Activated naive CD4-positive, alpha-beta T cell (primary cell): ENCODE measurements at places on chromosomes 5 and 9.

DNA sequence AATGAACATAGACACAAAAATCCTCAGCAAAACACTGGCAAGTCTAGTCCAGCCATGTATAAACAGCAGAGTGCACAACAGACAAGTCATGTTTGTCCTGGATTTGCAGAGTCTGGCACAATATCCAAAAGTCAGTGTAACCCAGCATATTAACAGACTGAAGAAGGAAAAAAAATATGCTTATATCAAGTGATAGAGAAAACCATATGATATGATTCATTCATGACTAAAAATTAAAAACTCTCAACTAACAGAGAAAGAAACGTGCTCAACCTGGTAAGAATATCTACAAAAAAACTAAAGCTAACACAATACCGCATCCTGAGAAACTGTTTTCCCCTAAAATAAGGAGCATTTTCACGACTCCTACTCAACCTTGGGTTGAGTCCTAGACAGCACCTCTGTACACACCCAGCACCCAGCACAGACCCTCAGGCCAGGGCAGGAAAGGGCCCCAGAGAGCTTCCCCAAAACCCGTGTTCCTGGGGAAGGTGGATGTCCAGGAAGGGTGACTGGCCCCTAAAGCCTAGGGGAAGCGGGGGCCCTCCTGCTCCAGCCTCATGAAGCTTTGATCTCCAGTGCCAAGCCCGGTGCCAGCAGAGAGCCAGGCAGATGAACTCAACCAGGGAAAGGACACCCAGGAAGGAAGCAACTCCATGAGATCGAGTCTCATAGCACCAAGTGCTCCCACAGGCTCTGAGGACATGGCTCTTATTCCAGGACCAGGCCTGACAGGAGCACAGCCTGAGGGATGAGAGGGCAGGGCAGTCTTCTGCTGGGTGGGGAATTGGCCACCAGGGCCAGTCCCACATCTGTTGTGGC, 38.9 kb downstream of the ADAMTS2 start:
- no peak for DNase-seq

DNA sequence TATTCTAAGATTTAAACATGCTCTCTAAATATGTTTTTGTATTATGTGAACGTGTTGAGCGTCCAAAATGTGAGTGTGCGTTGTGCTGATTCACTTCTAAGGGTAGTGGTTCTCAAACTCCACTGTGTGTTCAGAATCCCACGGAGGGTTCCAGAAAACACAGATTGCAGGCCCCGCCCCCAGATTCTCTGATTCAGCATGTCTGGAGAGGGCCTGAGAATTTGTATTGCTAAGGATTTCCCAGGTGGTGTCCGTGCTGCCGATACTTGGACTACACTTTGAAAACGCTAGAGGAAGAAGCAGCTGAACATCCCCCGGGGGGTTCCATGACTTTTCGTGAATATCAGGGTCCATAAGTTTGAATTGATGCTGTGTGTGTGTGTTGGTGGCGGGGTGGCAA, 1043.2 kb upstream of the WWC1 start:
- no peak for DNase-seq

GRCh38 chr9:87642330-87643106, 83.4 kb upstream of the CTSL start:
- DNase-seq, result no peak

DNA sequence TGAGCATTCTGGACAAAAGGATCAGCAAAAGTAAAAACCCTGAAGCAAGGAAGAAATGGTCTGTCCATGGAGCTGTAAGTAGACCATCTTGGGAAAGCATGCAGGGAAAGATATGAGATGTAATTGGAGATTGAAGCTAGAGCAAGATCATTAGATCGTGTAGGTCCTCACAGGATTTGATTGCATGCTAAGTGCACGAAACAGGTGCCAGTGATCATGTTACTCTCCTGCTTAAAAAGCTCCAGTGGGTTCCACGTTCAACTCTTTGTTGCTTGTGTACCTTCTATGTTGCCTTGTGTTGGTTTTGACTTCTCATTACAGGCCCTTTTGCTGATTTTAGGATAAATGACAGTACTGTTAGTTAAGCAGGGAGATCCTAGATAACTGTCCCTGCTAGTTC, 442.0 kb downstream of the DMRT2 start:
- DNase-seq, result no peak

- DNase-seq, result no peak
These were observed 709.3 kb upstream of the RGMB start for GRCh38 chr5:98064118-98064685.

- peak; percentile 72 for DNase-seq
These were observed at the start of gene PRR7 for GRCh38 chr5:177446200-177447065. Gene PRR7 (plus strand): TSS chr5:177446814. CDS start chr5:177455068, 8,254 bp downstream.

DNA sequence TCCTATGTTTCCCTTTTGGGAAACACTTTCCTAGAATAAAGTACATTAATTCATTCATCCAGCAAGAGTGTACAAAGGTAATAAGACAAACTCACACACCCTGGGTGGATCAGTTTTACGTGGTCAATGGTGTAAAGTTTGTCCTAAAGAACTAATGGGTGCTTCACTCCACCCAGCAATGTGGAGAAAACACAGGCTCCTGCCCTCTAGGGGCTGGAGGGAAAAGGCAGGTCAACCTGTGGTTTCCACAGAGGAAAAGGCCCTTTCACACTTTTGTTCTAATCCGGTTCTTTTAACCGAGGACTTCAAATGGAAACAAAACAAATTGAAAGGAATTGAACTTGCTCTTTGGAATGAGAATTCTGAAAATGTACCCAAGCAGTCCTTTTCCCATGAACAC, 80.9 kb upstream of the SPOCK1 start:
- no peak for DNase-seq

- DNase-seq, result no peak
These were observed 55.9 kb upstream of the UNC5A start for GRCh38 chr5:176754376-176754973.

- no peak for DNase-seq
These were observed 22.3 kb upstream of the TAL2 start for GRCh38 chr9:105639936-105640335.

DNA sequence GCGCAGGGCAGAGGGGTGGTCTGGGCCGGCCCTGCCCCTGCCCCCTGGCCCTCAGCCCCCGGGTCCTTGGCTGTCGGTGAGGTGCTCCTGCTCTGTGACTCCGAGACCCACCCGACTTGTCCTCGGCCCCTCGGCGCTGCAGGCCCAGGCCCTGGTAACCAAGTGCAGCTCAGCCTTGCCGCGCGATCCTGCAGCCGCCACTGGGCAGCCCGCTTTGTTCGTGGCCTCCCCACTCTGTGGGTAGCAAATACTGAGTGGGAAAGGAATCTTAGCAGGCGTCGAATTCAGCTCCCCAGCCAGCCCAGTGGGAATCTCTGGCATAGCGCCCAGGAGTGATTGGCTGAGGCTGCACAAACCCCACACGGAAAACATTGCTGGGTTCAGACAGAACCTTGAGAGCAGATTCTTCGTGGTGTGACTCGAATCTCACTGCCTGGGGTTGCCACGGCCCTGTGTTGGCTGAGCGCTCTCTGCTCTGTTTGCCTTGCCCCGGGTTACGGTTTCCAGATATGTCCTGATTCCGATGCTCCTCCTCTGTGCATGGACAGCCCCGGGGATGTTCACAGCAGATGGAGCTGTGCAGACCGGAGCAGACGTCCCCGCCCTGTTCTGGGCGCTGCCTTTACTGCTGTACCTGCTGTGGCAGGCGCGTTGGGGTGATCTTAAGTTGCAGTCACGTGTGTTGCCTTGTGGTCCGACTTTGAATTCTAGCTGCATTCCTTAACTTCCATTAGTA, 13.4 kb upstream of the EXOC3 start:
- DNase-seq, result no peak

DNA sequence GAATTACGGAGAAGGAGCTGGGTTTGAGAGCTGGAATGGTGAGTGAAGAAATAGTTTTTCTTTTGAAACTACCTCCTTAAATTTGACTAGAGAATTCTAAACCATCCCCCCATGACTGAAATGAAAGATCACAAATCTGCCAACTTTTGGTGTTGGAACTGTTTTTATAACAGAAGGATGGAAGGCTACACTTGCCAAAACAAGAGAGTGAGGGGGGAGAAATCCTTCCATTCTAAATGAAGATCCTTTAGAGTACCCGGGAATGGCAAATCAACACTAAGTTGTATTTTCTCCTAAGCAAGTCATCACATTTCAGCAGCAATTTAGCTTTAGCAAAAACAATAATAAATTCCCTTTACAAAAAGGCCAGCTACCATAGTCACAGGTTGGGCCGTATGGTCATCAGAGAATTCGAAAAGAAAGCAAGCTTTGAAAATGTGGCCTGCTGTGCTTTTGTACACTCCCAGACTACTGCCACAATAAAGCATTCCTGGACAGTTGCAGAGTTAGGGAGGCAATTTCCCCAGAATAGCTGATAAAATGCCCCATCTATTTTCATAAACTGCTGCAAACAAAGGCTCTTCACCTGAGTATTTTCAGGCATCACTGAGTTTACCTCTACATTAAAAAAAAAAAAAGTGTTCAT, 25.0 kb upstream of the FREM1 start:
- no peak for DNase-seq

DNA sequence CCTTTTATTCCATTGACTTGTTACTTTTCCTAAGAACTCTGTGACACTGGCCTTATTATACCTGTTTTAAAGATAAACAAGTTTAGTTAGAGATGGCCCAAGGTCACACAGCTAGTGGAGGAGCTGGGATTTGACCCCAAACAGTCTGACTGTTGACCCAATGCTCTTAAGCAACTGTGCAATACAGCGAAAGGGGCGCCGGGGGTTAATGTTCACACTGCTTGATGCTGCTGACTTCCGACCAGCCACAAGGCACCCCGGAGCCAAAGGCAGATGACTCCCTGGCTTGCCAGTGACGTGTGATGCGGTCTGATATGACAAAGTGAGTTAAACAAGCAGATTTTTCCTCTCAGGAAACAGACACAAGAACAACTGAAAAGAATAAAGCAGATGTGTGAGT, 23.9 kb downstream of the PIK3R1 start:
- peak; percentile 70 for DNase-seq

GRCh38 chr9:117672369-117672768, 31.8 kb upstream of the TLR4 start:
- no peak for DNase-seq

- no peak for DNase-seq
These were observed 68.4 kb downstream of the PDZD2 start for GRCh38 chr5:31707329-31707728.

DNA sequence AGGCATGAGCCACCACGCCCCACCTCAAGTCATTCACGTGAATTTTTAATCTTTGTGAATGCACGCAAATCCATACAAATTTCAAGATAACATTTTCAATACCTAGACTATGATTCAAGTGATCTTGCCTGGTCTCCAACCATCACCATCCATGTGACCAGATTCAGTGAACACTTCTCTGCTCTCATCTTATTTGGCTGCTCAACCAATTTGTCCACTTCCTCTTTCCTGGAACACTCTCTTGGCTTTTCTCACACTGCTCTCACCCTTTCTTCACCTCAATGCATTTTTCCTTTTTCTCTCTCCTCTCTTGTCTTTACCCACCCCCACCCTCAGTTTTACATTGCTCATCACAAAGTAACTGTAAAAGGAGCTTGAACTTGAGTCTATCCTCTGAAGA, 354.7 kb upstream of the KIF2A start:
- DNase-seq, result no peak

DNA sequence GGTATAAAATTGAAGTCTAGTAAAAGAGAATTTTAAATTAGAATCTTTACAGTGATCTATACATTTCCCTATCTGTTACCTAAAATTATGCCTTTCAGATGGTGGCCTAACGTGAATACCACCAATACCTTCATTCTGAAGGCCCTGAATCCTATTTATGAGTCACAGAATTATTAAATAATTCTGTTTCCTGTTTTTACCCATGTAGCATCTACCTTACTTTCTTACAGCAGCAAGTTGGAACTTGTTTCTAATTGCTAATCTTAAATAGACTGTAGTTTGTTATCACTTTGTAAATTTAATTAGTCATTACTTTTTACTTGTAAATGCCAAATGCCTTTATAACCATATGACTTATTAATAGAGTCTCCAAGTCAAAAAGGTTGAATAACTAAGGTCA, 135.0 kb downstream of the PDE4D start:
- no peak for DNase-seq

DNA sequence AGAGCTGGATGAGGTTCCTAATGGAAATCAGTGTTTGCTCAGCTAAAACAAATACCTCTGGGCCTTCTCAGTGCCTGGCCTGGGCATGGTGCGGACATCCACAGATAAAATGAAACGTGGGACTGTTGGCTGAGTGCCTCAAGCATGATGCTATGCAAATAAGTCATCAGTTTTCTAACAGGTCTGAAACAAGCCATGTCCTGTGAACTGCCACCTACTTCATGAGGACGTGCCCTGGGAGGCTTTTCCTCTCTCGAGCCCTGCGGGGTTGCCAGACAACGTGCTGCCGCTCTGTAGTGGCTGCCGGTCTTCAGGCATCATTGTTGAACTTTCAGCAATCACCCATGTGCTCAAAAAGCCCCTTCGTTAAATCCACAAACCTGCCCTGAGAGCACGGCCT, 240.4 kb upstream of the IRX2 start:
- DNase-seq, result no peak

DNA sequence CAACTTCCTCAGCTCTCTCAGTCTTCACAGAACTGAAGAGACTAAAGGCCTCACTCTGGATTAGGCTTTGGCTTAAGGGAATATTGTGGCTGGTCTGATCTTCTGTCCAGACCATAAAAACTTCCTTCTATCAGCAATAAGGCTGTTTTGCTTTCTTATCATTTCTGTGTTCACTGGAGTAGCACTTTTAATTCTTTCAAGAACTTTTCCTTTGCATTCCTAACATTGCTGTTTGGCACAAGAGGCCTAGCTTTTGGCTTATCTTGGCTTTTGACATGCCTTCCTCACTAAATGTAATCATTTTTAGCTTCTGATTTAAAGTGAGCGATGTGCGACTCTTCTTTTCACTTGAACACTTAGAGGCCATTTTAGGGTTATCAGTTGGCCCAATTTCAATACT, 88.7 kb upstream of the ACOT12 start:
- DNase-seq, result no peak

DNA sequence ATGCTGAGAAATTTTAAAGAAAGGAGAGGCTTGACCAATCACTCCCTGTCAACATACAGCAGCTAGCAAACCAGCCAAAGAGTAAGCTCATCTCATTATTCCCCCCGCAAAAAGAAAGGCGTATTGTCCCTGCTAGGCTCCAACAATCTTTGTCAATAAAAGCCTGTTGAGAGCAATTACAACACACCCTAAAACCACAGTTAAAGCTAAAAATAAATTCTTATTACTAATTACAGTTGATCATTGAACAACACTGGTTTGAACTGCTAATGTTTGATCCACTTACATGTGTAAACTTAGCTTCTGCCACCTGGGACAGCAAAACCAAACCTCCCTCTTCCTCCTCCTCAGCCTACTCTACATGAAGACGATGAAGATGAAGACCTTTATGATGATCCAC, 151.2 kb downstream of the TSSK1B start:
- no peak for DNase-seq

GRCh38 chr9:121968056-121968455, 125.1 kb downstream of the TTLL11 start:
- DNase-seq, result no peak

GRCh38 chr5:66960369-66961137, 236.0 kb downstream of the CD180 start:
- DNase-seq, result no peak
